LoVo (cell line): ENCODE measurements at places on chromosomes 2 and 18.

GRCh38 chr18:21741312-21741561 is 645 bp downstream of the MIB1 start:
- DNase-seq: no peak

DNA sequence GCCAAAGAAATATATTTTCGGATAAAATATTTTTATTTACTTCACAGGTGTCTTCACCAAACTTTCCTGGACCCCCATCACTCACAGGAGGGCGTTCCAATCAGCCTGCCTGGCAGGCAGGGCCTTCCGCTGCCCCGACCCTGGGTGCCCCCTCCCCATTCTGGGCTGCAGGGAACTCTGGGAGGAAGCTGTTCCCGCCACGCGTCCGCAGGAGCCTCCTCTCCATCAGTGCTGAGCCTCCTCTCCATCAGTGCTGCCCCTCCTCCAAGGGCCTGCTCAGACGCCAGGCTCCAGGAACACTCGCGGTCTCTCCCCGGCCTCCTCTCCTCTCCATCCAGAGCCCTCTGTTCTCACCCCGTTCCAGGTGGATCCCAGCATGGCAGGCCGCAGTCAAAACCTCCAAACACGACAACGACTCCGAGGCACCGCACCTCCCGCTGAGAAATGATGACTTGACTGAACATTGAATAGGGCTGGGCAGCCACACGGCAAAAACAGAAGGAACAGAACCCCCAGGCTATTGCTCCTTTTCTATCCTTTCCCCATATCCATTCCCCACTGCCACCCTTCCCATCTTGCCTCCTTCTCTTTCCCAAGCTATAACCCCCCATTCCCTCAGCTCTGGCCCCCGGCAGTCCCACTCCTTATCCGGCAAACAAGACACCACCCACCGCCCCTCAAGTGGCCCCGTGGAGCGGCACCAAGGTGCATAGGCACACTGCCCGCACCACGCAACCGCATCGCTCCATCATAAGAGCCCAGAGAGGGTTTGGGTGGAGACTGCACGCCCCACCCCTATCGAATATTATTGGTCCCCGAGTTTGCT is 268.6 kb upstream of the RAB6C start:
- no peak for DNase-seq

DNA sequence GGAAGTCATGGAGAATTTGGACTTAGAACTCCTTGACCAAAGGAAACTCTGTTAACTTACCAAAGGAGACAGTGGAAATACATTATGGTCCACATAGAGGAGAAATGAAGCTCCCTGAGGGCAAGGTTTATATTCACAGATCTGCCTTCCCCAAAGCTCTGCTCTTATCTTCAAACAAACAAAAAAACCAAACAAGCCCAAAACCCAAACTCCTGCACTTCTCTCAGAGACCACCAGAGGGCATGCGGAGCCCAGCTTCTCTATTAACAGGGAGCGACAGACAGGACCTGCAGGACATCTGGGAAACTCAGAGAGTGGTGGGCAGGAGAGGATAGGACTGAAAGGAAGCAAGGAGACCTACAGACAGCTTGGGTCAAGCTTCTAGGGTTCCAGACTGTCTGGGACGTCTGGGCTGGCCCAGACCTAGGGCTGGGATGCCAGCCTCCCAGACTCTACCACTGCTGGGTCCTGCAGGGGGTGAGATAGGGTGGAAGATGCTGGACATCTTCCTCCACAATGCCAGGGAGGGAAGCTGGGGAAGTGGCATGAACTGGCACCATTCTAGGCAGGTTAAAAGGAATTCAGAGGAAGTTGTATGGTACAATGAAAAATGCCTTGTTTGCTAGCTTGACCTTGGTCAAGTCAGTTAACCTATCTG is 4.0 kb upstream of the WNT10A start:
- DNase-seq: peak; percentile 63

GRCh38 chr2:201983174-201983573 is 50.5 kb upstream of the FZD7 start:
- DNase-seq: no peak

DNA sequence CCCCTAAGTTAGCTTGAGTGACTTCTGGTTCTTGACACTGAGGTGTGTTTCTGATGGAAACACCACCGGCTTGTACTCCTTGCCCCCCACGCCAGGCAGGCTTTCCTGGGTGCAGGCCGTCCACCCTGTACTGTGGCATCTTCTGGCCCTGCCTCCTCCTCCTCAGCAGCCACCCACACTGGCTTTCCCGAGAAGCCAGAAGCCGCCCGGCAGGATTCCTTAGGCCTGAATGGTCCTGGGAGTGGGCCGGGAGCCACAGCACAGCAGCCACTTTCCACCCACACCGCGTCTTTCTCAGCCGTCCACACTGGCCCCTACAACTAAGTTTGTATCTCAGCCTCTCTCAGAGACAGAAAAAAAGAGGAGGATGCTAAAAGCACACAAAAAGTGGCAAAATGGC is 2.1 kb upstream of the HSBP1L1 start:
- DNase-seq: no peak

DNA sequence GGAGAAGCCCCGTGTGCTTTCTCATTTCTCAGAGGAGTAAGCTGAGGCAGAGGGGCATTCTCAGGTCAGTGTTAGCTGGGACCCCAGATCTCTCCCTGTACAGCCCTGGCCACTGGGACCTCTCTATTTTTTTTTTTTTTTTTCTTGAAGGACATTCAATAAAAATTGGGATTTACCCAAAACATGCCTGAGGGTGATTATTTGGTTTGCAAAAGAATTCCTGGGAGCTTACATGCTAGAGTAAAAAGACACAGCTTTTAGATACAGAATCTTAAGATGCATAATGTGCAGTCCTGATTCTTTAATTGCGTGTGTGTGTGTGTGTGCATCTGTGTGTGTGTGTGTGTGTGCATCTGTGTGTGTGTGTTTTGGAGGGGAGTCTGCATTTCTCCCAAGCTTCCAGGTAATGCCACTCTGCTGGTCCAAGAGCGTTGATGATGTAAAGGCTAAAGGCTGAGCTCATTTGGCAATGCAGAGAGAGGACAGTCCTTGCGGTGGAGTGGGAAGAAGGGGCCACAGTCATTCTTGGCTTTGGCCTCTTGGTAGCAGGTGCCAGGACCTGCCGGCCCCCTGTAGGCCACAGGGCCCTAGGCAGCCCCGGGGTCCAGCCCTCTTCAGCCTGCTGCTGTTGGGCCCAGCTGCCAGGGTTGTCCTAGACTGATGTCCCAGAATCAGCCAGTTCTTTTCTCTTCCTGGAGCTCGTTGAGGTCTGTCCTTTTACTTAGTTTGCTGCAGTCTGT is 74.1 kb upstream of the MCFD2 start:
- no peak for DNase-seq

DNA sequence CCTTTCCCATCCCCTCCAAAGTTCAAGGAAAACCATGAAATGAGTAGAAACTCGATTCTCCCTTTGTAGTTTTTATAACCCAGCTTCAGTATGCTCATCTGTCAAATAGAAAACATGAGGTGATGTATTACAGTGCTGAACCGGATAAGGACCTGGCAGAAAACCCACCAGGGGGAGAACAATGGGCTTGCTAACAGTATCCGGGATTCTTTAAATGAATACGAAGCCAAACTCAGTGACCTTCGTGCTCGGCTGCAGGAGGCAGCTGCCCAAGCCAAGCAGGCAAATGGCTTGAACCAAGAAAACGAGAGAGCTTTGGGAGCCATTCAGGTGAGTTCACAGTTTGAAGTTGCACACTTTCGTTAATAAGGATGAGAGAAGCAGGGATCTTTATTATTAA is 113.6 kb upstream of the TTC39C start:
- DNase-seq: no peak

GRCh38 chr2:174682578-174683391 is 81.5 kb downstream of the CHRNA1 start:
- no peak for DNase-seq

DNA sequence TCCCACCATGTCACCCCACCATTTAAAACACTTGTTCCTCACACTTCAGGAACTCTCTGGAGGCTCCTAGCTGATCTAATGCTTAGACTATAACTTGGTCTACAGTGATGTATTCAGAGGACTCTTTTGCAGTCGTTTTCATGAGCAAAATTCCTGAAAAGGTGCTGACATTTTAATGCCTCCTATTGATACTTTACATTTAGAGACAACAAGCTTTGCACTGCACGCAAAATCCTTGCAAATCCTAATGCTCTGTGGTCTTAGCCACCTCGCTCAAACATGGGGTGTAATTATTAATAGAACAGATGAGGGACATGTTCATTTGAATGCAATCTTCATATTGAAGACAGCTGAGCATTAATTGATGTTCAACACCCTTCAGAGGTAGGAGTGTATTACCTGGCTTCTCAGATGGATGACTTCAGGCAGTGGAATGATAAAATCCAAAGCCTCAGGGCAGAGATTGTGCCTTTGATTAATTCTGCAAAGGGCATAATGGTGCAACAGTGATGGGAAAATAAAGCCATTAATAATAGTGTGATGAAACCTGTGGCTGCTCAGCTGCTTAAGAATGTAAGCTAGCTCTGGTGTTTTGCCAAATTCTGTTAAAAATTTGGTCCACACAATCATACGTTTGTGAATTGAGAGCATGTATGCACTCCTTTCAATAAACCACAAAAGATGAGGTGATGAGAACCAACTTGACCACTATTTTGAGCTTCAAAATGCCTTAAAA is 5.4 kb downstream of the CTAGE1 start:
- DNase-seq: no peak

GRCh38 chr2:26216587-26216986 is 27.8 kb downstream of the HADHA start:
- no peak for DNase-seq

- no peak for DNase-seq
Observed at GRCh38 chr2:88857951-88858411, 166.5 kb downstream of the RPIA start.

- peak; percentile 39 for DNase-seq
Observed at GRCh38 chr2:54559593-54560145, 103.5 kb downstream of the SPTBN1 start.

DNA sequence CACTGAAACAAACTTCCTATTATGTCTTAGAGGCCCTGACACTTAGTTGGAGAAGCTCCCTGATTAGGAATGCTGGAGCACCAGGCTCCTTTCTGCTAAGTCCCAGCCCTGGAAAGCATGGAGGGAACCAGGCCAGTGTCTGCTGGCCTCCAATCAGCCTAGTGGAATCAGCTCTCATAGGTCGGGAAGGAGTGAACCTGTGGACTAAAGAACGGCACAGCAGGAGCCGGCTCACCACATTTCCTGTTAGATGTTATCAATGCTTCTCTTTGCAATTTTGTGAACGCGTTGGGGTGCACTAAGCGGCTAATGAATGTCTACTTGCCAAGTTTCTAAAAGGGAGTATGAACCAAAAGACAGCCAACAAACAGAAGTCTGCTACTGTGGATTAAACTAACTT is 296.6 kb downstream of the NAPG start:
- DNase-seq: no peak

- no peak for DNase-seq
Observed at GRCh38 chr2:135052997-135053474, 944 bp downstream of the RAB3GAP1 start.

DNA sequence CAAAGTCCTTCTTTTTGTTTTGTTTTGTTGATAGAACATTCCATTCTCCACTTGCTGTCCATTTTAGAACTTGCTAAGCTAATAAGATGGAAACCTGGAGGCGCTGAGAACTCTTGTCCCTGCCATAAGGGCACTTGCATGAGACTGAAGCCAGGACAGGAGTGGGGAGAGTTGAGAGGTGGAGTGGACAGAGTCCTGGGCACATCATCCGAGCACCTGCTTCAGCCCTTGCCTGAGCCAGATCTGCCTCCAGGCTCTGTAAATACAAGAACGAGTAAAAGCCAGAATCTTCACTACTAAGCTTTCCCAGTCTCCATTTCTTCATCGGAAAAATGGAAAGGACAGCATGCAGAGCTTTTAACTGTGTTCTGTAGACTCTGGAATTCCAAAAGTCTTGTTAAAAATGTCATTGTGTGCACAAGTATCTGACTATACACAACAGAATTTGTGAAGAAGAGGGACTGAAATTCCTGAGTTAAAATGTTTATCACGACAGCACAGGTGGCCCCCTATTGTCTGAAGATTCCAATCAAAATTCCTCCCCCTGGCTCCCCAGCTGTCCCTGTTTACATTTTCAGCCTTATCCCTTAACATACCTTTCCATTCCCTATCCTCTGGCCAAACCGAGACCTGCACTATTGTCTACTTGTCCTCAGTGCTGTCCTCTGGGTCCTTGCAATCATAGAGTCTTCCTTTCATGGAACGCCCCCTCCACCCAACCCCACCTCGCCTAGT is 498.2 kb upstream of the TNP1 start:
- no peak for DNase-seq

GRCh38 chr18:50666536-50666935 is 106.6 kb downstream of the MAPK4 start:
- no peak for DNase-seq

DNA sequence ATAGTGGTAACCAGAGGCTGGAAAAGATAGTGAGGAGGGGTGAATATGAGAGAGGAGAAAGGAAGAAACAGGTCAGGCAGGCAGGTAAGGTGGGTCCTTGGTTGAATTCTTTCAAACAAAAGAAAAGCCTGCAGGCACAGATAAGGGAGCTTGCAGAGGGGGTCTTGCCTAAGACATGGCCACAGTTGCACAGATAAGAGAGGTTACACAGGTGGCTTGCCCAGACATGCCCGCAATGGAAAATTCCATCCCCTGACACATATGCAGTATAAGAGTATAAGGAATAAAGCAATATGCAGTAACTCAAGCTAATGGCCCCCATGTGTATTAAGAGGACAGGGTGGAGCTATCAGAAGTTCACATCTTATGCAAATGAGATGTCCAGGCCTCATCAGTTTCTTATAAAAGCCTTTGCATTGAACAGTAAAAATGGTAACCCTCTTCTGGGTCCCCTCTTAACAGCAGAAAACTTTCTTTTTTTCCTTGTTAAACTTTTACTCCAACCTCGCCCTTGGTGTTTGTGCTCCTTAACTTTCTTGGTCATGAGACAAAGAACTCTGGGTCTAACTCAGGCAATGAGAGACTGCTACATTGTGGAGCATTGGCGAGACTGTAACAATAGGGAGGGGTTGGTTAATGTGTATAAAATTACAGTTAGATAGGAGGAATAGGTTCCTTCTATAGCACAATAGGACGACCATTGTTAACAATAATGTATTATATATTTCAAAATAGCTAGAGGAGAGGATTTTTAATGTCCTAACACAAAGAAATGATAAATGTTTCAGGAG is 764.6 kb downstream of the TSN start:
- no peak for DNase-seq

DNA sequence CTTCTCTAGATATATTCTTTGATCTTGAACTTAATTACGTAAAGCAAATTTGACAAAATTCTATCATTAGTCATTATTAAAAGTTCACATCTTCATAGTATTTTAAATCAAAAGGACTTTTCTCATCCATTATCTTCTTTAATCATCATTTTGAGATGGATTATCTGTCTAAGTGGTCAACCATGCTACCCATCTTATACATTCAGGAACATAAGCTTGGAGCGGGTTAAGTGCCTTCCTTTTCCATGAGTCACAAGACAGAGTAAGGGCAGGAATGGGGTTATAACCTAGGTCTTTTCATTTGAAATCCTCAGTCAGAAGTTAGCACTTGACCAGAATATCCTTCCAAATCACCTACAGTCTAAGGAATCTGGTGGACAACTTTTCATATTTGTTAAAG is 297.1 kb downstream of the TCF4 start:
- DNase-seq: no peak
